ENCODE measurements at places on chromosomes 3 and 15.
A peak's percentile ranks its signal among the peaks of the same experiment; 100 is the strongest.

DNA sequence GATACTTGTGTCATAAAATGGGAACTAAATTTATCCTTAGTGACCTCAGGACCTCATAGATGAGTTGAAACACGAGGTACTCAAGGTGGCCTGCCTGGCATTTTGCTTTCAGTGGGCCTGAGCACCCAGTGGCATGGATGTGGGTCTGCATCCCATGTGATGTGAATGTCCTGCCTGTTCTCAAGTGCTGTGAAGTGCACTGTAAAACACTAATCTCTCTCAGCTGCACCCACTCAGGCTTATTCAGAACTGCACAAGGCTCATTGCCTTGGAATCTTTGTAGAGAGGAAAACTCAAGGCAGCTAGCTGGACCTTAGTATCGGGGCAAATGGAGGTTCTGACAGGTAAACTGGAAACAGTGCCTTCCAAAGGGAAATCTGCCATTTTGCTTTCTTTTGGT is 767.0 kb downstream of the TUSC7 start:
- no peak for DNase-seq

- DNase-seq: no peak
These were observed 219.4 kb upstream of the BHLHE40 start for GRCh38 chr3:4759689-4760312.

- peak; percentile 71 for DNase-seq
These were observed 24.8 kb upstream of the SHISA5 start for GRCh38 chr3:48528754-48529153.

GRCh38 chr3:58657036-58657520 is 9.5 kb downstream of the FAM3D start:
- DNase-seq: no peak

GRCh38 chr3:197104738-197105137 is 75.1 kb upstream of the MELTF start:
- DNase-seq: no peak

DNA sequence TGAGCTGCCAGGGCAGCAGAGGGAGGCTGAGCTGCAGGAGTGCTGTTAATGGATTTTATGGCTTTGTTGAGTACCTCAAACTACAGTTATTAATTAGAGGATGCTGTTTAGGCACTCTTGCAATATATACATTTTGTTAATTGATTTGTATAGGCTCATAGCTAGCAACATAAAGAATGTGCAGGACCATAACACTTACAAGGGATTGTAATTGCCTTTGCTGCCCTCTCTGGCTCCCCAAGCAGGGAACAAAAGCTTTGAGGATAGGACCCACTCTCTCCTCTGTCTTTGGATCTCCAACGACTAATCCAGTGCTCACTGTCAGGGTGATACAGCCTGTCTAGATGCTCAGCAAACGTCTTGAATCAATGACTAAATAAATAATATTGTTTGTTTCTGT is 1.2 kb upstream of the CLSTN2 start:
- DNase-seq: no peak

DNA sequence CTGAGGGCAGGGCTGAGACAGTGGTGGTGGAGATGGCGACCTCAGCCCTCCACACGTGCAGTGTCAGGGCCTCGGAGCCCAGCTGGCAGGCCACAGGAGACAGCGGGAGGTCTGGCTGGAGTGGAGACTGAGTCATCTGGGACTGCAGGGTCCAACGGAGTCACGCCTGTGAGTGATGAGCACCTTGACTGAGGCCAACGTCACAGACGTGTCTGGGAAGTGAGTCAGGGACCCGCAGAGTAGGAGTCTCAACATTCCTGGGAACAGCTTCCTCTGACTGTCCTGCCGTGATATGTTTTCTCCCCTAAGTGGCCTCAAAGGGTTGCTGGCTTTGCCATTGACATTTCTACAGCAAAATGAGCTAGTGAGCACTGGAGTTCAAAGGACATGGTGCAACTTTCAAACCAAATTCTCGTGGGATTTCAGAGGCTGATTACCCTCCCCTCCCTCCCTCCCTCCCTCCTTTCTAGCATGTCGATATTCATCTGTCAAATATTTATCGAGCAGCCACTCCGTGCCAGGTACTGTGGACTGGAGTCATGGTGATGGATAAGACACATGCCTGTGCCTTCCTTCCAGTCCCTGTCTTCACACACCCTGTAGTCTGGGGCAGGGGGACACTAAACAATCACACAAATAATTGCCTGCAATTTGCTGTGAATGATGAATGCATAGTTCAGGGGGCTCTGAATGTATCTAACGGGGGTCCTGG is 53.3 kb upstream of the AMOTL2 start:
- no peak for DNase-seq

DNA sequence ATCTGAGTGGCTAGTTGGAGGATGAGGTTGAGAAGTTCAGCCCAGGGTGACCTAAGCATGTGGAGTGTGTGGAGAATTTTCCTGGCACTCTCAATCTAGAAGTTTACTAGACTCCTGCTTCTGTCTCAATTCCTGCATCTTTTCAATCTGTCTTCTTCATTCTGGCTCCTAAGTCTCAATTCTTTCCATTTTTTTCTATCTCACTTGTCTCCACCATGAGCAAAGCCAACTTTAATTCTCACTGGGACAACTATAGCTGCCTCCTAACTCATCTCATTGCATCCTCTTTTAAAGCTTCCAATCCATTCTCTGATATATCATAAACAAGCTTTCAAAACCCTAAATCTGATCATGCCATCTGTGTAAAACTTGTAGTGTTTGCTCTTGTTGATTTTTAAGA is 569.3 kb downstream of the NAALADL2 start:
- DNase-seq: no peak

DNA sequence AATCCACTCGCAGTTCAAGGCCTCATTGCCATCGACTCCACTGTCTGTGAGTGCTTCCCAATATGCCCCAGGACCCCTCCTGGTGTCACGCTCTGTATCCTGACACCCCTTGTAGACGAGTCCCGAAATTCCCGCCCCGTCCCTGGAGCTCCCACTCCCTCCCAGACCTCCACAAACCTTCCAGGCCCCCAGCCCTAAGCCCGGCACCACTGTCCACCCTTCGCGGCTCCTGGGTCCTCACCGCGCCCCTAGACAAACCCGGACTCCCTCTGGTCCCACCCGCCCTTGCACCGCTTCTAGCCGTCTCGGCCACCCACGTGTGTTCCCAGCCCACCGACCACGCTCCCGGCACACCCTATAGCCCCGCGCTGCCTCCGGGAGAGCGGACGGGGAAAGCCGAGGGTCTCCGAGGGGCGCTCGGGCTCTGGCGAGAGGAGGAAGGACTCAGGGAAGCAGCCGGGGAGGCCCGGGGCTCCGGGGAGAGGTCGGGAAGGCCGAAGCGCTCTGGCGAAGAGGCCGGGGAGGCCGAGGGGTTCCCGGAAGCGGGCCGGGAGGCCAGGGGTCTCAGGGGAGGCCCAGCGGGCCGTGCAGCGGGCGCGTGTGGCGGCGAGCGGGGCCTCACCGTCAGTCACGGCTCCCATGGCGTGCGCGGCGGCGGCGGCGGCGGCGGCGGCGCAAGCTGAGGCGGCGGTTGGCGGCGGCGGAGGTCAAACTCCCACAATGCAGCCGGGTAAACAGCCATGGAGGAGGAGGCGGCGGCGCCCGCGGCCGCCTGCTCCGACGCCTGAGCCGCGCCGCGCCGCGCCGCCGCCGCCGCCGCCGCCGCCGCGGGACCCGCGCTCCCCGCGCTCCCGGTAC is at the start of the genes ATXN7 and THOC7:
ATXN7 (plus strand) TSS at position 718 of the 858 bp plus-strand sequence. CDS start 48,732 bp downstream, outside the sequence.
THOC7 (minus strand) TSS at position 656 of the 858 bp plus-strand sequence; CDS start at position 641, 15 bp downstream.
- no peak for DNase-seq

DNA sequence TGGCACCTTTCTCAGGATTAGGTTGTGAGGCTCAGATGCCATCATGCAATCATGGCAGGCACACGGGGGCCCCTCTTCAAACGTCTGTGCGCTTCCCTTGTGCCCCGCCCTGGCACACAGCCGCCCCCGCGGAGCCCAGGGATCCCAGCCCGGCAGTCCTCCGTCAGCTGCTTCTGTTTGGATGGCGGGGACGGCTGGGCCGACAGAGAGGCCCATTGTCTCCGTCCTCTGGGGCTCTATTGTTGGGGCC is 849 bp upstream of the HDAC11 start:
- DNase-seq: no peak

DNA sequence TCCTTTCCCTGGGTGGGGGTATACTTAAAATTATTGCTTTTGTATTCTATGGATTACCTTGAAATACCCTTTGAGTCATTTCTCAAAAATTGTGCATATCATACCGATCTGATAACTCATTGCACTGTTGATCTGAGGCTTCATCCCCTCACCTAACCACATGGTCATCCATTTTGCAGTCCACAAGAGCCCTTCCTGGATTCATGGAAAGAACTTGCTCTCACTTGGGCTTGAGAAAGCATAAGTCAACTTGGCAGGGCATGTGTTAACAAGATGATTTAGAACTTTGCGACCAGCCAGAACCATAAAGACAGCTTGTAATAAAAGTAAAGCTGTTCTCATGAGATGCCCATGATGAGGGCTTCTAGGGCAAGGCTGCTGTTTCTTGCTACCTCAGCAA is 22.2 kb downstream of the MME start:
- DNase-seq: no peak

DNA sequence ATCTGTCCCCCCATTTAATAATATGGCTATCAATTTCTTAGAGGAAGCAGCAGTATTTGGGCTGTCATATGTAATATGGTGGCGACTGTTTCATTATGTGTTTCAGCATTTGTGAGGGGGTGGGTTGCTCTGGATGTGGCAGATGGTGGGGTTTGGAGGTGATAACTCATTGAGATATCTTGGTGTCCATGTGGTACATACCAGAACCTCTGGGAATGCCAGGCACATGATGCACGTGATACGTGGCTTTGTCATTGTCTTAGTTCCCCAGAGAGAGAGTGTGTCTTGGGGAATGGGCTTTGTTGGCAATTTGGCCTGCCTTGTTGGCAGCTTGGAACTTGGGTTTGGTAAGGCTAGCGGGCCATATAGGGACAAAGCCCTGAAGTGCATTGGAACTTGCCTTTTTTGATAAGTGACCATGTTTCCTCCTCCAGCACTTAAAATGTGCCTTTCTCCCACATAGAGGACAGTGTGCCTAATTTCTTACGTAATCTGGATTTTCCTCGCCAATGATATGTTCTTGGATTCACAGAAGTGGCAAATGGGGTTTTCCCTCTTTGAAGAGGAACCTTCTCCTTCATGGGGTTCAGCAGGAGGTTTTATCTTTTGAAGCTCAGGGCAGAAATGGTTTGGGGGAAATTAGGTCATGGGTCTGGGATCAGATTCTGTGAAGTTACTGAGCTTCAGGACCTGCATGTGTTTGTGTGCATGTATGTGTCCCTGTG is 79.5 kb downstream of the DNASE1L3 start:
- no peak for DNase-seq

DNA sequence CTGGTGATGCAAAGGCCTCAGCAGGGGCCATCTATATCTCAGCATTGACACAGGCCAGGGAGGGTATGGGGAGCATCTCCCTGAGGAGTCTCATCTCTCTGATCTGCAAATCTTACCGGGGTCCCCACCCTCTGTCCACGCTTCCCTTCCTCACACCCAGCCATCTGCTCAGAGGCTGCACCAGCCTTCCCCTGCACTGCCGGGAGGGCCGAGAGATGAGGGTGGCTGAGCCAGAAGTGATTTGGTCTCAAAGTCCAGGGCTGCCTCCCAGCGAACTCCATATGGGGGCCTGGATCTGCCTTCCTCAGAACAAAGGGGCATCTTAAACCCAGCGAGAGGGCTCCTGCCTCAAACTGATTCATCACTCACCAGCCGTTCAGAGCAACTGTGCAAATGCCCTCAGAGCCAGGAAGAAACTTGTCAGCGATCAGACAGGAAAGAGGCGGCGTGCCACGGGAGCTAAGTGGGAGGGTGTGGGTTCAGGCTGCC is 4.6 kb downstream of the IGDCC3 start:
- DNase-seq: no peak

GRCh38 chr15:81740416-81740815 is 305.4 kb downstream of the MEX3B start:
- DNase-seq: no peak

DNA sequence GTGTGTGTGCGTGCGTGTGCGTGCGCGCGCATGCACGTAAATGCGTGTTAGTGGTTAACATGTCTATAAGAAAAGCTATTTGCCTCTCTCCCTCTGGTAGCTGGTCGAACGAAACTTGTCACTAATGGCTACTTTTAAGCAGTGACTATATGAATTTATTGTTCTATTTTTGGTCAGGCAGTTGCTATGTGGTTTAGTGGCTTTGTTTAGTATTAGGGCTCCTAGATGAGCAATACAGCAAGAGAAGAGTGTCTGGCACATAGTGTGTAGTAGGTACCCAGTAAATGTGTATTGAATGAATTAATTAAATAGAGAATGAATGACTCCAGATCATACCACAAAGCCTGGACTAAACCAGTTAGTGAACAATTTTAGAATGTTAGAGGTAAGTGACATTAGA is 171.6 kb downstream of the PPM1L start:
- no peak for DNase-seq

DNA sequence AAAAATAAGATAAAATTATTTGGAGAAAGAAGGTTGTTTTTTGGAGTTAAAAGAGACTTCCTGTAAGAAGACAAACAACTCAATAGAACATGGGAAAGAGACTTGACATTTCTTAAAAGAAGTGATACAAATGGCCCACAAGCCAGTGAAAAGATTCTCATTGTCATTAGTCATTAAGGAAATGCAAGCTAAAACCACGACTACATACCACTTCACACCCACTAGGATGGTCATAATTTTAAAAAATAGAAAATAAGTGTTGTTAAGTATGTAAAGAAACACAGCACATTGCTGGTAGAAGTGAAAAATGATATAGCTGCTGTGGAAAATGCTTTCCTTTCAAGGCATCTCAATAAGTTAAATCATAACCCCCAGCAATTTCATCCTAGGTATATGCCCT is 44.4 kb upstream of the GK5 start:
- DNase-seq: no peak

DNA sequence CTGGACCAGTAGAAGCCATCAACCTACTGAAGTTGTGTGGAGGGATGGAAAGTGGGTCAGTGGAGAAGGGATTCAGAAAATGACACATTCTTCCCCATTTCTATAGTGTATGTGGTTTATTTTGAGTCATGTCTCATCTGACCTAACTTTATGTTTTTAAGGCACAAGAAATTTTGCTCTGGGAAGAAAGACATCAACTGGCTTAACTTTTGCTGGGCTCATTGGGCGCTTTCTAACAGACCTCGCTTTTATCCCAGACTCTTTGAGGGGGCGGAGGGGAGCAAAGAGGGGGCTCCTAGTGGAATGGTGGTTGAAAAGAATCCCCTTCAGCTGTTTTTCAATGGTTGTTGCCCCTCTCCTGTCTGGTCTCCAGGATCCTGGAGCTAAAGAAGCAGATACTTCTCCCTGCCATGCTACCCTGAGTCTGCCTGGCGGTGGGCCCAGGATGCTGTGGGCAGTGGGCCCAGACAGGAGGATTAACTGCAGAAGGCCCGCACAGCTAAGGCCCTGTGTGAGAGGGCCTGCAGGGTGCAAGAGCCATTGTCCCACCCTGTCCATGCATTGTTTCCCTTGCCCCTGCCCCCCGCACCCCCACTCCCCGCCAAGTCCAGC is 14.5 kb downstream of the CSRNP1 start:
- no peak for DNase-seq

DNA sequence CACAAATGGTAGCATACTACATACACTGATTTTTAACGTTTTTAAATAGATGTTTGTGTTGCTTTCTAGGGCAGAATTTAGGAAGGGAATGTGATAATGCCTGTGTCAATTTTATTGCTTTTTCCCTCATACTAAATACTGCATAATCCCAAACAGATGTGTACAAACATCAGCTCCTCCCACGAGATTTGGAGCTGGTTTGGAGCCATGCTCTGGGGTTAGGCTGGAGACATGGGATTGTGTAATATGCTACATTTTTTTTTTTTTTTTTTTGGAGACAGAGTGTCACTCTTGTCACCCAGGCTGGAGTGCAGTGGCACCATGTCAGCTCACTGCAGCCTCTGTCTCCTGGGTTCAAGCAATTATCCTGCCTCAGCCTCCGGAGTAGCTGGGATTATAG is 80.1 kb downstream of the EBLN2 start:
- no peak for DNase-seq

All from SIG-M5 (cell line).